Naive B cell (primary cell): ENCODE measurements at places on chromosomes 1 and 21.

GRCh38 chr1:153818876-153819275 lies 43.7 kb downstream of the SLC27A3 start:
- DNase-seq: no peak

- no peak for DNase-seq
These were observed 117.5 kb upstream of the GRIK3 start for GRCh38 chr1:37151789-37152188.

GRCh38 chr1:224726441-224727182 lies 110.5 kb downstream of the CNIH3 start:
- no peak for DNase-seq

DNA sequence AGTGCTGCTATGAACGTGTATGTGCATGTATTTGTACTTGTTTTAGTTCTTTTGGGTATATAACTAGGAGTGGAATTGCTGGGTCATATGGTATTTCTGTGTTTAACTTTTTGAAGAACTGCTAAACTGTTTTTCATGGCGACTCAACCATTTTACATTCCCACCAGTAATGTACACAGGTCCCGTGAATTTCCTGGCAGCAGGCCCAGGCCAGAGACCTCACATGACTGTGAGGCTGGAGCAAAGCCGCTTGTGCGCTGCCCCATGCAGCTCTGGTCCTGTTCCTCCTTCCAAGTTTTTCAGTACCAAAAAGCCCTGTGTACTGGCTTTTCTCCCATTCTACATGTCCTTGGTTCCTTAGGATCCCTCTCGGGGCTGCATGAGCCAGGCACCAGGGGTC lies 29.6 kb downstream of the ACOT11 start:
- no peak for DNase-seq

DNA sequence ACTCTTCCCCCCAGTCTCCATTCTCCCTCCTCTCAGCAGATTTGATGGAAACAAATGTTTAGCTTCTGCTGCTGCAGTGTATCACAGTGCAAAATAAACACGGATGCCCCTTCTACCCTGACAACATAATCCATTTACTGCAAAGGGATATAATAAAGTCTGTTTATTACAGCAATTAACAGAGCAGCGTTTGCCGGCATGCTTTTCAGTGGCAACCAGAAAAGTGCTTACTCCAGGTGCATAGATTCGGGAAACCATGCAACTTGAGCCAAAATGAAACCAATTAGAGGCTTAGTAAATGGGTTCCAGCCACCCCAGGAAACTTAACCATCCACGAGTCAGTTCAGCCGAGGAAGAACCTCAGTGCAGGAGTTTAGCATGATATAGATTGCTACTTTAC lies 12.9 kb upstream of the LEMD1 start:
- DNase-seq: no peak

- peak; percentile 86 for DNase-seq
These were observed 12.8 kb downstream of the OTUD7B start for GRCh38 chr1:149997585-149998262.

DNA sequence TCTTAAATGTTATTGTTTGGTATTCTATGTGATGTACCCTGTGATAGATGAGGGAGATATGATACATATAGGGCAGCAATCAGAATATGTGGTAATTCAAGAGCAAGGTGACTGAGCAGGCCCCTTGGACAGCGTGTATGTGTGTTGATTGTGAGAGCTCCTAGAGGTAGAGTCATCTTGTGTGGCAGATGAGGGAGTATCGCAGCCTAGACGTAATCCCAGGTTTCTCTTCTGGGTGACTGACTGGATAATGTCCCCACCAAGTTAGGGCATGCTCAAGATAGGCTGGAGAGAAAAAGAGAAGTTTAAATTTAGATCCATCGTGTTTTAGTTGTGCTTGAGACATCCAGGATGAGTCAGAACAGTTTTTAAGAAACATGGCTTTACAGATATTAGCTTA lies 185.3 kb downstream of the ZP4 start:
- DNase-seq: no peak

DNA sequence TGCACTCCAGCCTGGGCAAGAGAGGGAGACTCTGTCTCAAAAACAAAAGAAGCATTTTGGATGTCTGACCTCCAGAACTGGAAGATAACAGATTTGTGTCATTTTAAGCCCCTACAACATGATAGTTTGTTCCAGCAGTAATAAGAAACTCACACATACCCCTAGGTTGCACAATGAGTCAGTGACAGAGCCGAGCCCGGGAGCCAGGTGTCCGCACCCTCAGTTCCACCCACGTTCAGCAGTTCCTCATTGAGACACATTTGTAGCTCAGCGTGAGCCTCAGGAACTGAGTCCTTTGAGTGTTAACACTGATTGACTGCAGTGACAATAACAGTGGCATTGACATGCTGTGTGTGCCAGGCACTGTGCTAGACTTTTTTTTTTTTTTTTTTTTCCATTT lies 19.8 kb downstream of the LRRC38 start:
- DNase-seq: no peak

GRCh38 chr1:148160343-148161052 lies 8.4 kb upstream of the NBPF11 start:
- no peak for DNase-seq

DNA sequence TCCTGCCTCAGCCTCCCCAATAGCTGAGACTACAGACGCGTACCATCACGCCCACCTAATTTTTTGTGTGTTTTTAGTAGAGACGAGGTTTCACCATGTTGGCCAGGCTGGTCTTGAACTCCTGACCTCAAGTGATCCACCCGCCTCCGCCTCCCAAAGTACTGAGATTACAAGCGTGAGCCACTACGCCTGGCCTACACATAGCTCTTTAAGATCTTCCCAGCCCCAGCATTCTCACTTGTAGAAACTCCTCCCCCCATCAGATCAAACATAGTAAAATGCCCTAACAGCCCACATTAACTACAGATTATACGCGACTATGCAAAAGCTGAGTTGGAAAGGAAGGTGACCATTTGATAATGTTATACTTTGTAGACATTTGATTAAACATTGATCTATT lies 634.8 kb downstream of the MATN1 start:
- no peak for DNase-seq

DNA sequence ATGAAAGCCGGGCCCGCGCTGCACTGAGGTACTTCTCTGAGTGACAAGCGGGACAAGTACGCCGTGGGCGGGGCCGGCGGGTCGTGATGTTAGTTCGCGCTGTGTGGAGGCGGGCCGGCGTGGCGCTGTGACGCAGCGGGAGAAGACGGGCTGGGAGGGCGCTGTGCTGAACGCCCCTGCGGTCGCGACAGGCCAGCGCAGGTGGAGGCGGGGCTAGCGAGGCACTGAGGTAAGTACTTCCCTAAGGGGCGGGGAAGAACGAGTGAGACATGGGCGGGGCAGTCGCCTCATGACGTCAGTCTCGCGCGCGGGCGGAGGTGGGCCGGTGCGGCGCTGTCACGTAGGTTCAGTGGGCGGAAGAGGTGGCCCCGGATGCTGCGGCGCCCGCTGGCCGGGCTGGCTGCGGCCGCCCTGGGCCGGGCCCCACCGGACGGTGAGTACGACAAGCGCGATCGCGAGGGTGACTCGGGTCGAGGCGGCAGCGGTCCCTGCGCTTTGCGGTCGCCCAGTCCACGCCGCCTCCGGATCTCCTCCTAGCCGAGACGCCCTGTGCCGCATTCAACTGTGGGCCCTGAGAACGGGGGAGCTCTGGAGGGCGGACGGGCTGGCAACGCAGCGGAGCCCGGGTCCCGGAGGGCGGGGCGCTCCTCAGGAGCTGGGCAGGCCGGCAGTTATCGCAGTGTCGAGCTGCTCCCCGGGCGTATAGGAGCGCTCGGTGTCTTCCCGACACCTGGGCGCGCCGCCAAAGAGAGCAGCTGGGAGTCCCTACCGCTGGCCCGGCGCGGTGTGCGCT lies at the start of gene GUK1:
Gene GUK1 (plus strand): TSS at position 349 of the 793 bp plus-strand sequence. CDS start 24 bp downstream, at position 373.
- DNase-seq: peak; percentile 100

GRCh38 chr1:50985094-50985493 lies 15.0 kb downstream of the CDKN2C start:
- DNase-seq: no peak

DNA sequence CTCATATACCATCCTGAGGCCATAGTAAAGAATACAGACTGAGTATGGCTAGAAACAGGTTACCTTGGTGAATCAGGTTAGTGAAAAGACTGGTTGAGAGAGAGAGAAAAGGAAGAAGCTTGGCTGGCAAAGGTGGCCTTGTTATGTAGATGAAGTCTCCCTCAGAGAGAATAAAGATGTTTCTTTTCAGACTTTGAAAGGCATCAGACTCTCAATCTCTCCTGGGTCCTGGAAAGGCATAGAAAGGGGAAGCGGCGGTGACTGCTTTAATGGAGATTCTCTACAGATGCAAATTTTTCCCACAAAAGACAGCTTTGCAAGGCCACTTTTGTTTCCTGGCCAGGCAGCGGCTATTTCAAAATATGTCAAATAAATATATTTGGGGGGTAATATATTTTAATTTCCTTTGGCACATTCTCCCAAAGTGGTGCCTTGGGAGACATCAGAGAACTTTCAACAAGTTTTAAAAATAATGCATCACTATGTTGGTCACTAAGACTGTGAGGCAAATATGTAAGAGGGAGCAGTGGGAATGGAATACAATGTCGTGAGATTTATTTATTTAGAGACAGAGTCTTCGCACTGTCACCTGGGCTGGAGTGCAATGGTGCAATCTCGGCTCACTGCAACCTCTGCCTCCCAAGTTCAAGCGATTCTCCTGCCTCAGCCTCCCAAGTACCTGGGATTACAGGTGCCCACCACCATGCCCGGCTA lies 46.1 kb downstream of the NPHS2 start:
- DNase-seq: no peak

- DNase-seq: no peak
These were observed 986 bp upstream of the RNF186 start for GRCh38 chr1:19815801-19816736.

- DNase-seq: no peak
These were observed 79.6 kb upstream of the ZC3H12A start for GRCh38 chr1:37394574-37395464.

GRCh38 chr1:192905049-192905448 lies 96.2 kb downstream of the RGS2 start:
- no peak for DNase-seq

- no peak for DNase-seq
These were observed 257.7 kb downstream of the FAF1 start for GRCh38 chr1:50702395-50702794.

DNA sequence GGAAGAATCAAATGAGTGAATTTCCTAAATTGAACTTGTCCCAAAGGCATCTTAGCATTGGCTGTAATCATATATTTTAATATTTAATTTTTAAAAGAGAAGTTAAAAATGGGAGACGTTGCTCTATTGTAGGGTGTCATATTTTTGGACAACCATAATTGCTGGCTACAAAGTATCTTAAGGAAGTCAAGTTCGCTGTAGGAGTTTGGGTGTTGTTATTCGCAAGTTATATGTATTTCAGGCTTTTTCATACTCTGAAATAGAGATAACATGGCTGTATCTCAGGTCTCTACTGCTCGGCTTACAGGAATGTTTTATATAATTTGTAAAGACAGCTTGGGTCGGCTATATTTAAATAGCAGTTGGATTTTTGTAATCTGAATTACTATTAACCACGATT lies 852 bp downstream of the TMEM50A start:
- peak; percentile 5 for DNase-seq

GRCh38 chr1:39204441-39205081 lies at the start of gene MACF1:
Gene MACF1 (plus strand): TSS chr1:39204695. CDS start chr1:39205023, 328 bp downstream.
- no peak for DNase-seq

- DNase-seq: no peak
These were observed 51.5 kb downstream of the CHRM3 start for GRCh38 chr1:239437822-239438221.
